Amniotic stem cell (primary cell): ENCODE measurements at places on chromosomes 13 and 19.

GRCh38 chr13:73970421-73971055 lies 163.7 kb downstream of the KLF12 start:
- DNase-seq = no peak

DNA sequence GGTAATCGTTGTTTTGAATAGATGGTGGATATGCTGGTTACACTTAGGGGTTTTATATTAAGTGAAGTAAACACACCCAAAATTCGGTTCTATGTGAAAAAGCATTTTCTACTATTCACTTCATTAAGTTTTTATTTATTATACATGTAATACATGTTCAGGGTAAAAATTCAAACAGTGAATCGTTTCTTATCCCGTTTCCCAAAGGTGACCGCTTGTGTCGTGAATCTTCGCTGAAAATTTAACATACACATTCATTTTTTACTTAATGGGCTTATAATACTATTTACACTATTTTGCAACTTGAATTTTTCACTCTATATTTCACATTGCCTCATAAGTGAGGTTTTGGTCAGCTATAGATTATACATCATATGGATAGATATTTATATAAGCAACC lies 24.5 kb downstream of the IPO5 start:
- DNase-seq = no peak

DNA sequence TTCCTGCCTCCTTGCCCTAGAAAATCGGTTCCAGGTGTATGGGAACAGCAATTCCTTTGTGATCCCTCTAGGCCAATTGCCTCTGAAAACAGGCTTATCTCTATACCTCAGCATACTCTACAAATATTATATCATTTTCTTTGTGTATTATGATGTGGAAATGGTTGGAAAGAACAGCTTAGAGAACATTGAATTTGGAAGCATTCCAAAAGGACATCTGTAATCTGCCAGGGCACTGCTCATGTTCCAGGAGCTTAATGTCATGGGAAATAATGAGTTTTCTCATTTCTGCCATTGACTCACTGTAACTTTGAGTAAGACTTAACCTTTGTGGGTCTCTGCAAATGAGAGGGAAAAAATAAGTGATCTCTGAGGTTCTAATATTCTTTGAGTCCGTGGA lies 147.3 kb downstream of the UFM1 start:
- no peak for DNase-seq

DNA sequence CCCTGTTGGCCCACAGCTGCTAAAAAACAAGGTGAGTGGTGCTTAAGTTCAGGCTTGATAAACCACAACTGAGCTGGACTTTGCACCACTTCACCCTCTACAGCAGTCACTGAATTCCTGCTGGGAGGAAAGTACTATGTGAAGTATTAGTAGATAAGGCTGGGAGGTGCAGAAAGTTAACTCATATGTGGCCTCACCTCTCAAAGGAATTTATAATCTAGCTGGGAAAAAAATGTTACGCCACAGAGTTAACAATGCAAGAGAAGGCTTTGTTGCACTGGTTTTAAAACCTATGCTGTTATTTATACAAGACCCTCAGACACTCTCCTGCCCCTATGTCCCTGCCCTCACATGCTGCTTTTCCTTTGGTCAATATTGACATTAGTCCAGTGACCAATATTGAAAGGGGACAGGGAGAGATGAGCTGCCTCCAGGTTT lies 60.9 kb downstream of the LIG4 start:
- no peak for DNase-seq

GRCh38 chr13:101967781-101968180 lies 434.1 kb downstream of the FGF14 start:
- no peak for DNase-seq

DNA sequence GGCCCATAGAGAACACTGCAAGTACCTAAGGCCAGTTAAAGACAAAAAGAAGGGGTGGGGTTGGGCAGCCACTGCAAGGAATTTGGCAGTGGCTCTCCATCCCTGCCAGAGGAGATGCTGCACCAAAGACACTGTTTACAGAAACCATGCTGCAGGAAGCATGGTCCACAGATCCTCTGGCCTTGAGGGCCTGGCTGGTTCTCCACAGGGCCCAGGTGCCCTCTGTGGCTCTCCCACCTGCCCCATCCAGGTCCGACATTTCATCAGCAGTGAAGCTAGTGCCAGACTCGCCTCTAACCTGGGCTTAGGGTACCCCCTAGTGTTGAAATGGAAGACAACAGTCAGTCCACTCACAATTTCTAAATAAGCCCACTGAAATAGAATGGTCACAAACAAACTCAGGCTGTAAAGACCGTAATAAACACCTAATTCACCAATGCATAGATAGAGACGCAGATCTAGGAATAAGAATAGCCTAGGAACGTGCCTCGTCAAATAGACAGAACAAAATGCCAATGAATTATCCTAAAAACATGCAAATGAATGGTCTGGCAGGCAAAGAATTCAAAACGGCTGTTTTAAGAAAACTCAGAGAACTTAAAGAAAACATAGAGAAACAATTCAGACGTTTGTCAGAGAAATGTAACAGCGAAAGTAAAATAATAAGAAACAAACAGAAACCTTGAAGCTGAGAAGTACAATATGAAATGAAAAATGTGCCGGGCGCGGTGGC lies 23.3 kb downstream of the LYPD4 start:
- DNase-seq = no peak

DNA sequence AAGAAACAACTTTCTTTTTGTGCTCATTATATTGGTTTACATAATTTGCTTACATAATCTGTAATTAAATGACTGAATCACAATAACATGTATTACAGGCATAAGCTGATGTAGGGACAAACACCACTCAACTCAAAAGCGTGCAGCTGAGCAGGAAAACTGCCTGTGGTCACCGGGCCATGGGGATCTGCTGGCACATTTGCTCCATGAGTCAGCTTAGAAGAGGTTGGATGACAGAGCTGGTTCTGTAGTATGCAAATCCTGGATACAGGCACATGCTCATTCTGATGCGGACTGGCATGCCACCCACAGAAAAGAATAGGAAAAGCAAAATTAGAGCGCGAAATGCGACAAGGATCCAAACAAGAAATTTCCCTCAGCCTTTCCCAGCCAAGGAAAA lies 128.6 kb downstream of the USP12 start:
- DNase-seq = peak; percentile 89

GRCh38 chr13:98348466-98349200 lies 171.6 kb upstream of the RNF113B start:
- no peak for DNase-seq

DNA sequence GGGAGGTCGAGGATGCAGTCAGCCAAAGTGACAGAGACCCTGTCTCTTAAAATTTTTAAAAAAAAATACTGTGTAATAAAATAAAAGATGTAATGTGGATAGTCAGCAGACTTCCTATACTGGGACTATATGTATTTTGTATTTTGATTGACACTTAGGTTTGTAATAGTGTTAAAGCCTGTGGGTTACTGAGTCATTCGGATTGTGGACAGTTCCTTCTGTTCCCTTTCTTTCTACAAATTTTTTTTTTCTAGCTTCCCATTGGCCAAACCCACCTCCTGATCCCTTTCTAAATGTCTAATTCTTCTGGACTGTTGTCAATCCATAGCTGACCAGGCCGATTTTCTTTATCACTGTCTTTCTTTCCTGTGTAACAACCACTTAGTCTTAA lies 108.0 kb downstream of the DNAJC3 start:
- no peak for DNase-seq

GRCh38 chr19:29967623-29968022 lies 25.6 kb downstream of the URI1 start:
- DNase-seq = no peak

DNA sequence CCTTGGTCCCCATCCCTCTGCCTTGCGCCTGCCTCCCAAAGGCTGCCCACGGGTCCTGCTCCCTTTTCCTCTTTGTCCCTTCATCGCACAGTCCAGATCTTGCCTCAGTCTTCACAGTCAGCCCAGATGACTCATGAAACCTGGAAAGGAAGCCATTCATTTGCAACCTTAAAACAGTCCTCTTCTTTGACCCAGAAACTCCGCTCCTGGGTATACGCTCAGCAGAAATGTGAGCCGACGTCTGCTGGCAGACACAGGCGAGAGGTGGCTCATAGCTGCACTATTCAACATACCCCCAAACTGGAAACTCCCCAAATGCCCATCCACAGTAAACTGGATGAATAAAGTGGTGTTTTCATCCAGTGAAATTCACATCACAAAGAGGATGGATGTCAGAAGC lies 13.6 kb upstream of the PEPD start:
- DNase-seq = no peak

DNA sequence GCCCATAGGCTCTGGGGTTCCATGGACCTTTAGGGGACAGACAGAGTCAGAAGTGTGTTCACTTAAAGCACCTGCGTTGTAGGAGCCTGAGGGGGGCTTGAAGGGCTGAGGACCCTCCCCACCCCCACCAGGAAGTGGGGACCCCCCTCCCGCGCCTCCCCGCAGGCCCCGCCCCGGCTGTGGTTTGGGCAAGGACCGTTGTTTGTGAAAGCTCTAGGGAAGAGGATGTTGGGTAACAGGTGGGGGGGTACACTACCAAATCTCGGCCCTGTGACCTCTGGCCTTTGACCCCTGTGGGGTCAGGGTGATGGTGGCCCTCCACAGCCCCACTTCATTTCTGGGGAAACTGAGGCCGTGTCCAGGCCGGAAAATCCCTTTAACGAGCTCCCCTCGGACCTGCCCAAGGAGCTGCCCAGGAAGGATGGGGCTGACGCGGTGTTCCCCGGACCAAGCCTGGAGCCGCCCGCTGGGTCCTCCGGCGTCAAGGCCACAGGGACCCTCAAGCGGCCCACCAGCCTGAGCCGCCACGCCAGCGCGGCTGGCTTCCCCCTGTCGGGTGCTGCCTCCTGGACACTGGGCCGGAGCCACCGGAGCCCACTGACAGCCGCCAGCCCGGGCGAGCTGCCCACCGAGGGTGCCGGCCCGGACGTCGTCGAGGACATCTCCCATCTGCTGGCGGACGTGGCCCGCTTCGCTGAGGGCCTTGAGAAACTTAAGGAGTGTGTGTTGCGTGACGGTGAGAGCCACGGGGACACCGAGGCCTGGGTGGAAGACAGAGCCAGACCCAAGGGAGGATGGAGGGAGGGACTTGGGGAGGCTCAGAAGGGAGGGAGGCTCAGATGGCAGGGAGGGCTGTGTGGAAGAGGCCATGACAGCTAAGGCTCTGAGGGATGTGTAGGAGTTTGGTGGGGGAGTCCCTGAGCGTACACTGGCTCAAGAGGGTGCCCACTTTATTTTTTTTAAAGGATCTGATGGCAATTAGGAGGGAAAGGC lies 1.3 kb downstream of the ARHGAP45 start:
- no peak for DNase-seq

- DNase-seq = no peak
Measured at GRCh38 chr13:74004109-74004508, 130.1 kb downstream of the KLF12 start.
